Progenitor cell of endocrine pancreas (in vitro differentiated cells): ENCODE measurements at places on chromosomes 3 and 15. TPM values are rescaled to one million over a fixed set of nuclear protein-coding genes. Genes with fewer than 3 reads are reported as not detected.
A peak's percentile ranks its signal among the peaks of the same experiment; 100 is the strongest.

DNA sequence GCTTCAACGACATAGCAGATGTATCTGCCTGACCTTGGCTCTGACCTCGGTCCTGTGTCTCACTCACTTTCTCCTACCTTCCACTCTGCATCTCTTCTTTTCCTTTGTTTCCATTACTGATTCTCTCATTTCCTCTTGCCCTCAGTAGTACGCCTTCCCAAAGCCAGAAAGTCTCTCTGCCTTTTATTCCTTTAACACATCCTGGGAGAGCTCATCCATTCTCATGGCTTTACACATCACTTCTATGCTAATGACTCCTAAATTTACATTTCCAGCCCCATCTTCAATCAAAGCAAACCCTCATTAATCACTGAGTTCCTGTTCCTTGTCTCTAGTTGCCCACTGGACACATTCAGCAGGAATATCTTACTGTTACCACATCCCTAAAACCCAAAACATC lies 938.6 kb downstream of the NTRK3 start:
- no peak for DNase-seq

GRCh38 chr3:46943237-46944187 lies 33.0 kb downstream of the CCDC12 start:
- no peak for DNase-seq

GRCh38 chr15:55799291-55800212 lies 56.6 kb upstream of the PRTG start:
- peak; percentile 62 for DNase-seq

Gene C3orf80
- 0.38 and 0.50 TPM in 2 replicates for total RNA-seq

Gene NXPE3
- 6.4 and 7.2 TPM in 2 replicates for total RNA-seq

Gene CCDC13
- total RNA-seq, result 2.3 and 2.5 TPM in 2 replicates
